Peyer's patch (tissue), 4 donors: ENCODE measurements at places on chromosomes 3 and 15. TPM values are rescaled to one million over a fixed set of nuclear protein-coding genes. Genes with fewer than 3 reads are reported as not detected.

IRAK2 gene
- total RNA-seq = 11.9 TPM

HRH1 gene
- total RNA-seq = 7.4 TPM

GAP43 gene
- total RNA-seq = 1.5 TPM

DNA sequence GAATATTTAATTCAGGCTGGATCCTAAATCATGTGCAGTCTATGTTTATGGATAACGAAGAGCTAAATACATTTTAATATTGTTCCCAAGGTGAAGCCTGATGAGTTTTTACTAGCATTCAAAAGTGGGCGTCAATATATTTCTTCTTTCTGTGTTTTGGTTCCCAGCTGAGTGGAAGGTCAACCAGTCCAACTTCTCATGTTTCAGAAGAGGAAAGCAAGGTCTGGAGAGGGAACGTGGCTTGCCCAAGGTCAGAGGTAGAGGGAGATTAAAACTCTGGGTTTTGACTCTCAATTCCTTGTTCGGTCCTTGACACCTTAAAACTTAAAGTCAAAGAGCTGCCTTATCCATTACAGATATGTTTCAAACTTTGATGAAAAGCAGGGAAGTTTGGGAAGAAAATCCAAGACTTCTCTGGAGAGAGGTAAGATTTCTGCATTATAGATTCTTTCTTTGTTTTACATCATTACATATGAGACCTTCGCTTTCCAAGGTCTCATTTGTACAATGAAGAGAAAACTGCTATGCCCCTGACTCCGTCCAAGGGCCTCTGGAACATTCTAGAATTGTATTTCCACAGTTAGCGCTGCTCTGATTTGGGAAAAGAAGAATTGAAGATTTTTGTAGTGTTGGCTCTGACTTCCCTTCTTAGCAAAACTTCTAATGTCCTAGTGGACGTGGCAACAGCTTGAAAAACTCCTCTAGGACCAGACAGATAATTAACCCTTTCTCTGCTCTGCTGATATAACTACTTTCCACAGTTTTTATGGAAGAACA lies 57.7 kb upstream of the HES1 start:
- H3K27me3 ChIP-seq = no peaks in the 10 kb centered on the region
- no peak for DNase-seq
- H3K27ac ChIP-seq = no peak overlapping the region
- peaks cover 29% of the 10 kb centered on the region for H3K4me1 ChIP-seq

GRCh38 chr15:31461911-31462480 lies 135.4 kb downstream of the KLF13 start:
- H3K36me3 ChIP-seq = no peaks in the 10 kb centered on the region
- peak; percentile 33 for DNase-seq

- no peaks in the 10 kb centered on the region for H3K27me3 ChIP-seq
- peak; percentile 46 for DNase-seq
- peak overlapping the region; percentile 28 for H3K27ac ChIP-seq
These were observed 89.4 kb upstream of the ACKR4 start for GRCh38 chr3:132507657-132508056.

GRCh38 chr3:53420831-53421230 lies 73.5 kb upstream of the DCP1A start:
- H3K27me3 ChIP-seq = no peaks in the 10 kb centered on the region
- H3K4me3 ChIP-seq = no peak overlapping the region
- DNase-seq = no peak
- H3K36me3 ChIP-seq = no peaks in the 10 kb centered on the region
- H3K4me1 ChIP-seq = no peaks in the 10 kb centered on the region

GRCh38 chr3:171825222-171825828 lies 15.0 kb upstream of the PLD1 start:
- H3K4me3 ChIP-seq = no peak overlapping the region
- DNase-seq = no peak
- H3K27ac ChIP-seq = no peak overlapping the region

- peaks cover 13% of the 10 kb centered on the region for H3K4me1 ChIP-seq
- H3K36me3 ChIP-seq = no peaks in the 10 kb centered on the region
- H3K27me3 ChIP-seq = no peaks in the 10 kb centered on the region
- no peak overlapping the region for H3K27ac ChIP-seq
These were observed 19.1 kb upstream of the AKAP13 start for GRCh38 chr15:85361323-85361722.
